ENCODE measurements at places on chromosomes 7 and 10.

GRCh38 chr10:24706479-24707118 is 17.1 kb downstream of the ARHGAP21 start:
- no peak for DNase-seq

- DNase-seq = no peak
Measured at GRCh38 chr10:28971764-28972163, 294.4 kb downstream of the BAMBI start.

DNA sequence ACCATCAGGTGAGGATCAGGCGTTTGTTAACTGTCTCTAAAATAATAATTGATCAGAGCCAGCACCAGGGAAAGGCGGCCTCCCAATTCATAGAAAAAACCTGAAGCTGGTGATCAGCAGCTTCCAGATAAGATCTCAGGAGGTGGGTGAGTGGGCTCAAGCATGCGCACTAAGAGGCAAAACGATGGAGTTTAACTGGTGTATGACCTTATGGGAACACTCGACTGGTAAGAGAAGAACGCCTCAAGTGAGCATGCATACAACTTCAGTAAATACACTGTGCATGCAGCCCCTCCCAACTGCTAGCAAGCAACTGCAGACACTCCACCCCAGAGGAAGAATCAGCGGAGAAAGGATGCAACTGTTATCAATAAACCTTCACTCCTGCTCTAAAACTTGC is 18.1 kb downstream of the RAPGEF5 start:
- no peak for DNase-seq

- DNase-seq = no peak
Measured at GRCh38 chr7:81447351-81447952, 322.4 kb downstream of the HGF start.

DNA sequence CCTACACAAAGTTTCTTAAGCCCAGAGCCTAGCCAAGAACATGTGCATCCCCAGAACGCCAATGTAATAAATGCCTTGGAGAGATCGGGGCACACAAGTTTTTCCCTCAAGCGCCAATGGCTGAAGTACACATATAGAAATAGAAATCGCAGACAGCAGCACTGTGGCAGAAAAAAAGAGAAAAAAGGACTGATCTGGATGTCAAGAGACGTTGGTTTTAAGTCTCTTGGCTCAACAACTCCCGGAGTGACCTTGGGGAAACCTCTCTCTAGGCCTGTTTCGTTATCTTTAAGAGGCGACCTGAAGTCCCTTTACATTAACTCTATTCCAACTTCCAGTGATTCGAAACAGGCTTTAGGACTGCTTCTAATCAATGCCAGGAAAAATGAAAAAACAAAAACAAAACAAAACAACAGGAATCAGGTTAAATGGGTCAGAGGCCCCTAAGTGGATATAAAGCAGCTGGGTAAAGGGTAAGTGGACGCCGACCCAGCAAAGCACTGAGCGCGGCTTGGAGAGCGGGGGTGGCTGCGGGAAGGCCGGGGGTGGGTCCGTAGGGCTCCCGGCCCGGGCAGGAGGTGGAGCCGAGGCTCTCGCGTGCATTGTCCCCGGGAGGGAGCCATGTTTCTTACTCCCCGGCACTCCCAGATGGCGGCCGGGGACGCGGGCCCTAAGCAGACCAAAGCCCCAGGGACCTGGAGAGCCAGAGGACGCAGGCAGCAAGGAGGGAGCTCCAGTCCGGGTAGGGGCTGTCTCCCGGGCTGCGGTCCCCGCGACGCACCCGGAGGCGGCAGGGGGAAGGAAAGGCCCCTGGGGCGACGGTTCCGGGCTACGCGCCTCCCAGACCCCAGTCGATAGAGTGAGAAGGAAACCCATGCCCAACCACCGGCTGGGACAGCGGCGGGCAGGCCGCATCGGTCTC is 757 bp downstream of the EIF3A start:
- DNase-seq = peak; percentile 11

DNA sequence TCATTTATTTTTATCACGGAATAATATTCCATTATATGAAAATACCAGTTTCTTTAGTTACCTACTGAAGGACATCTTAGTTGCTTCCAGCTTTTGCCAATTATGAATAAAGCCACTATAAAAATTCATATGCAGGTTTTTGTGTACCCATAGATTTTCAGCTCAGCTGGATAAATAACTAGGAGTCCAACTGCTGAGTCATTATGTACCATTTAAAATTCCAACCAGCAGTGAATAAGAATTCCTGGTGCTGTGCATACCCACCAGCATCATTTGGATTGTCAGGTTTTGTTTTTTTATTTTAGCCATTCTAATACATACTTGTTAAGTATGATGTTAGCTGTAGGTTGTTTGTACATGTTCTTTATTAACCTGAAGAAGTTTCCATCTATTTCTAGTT is 14.5 kb downstream of the FAM24B start:
- DNase-seq = no peak

- no peak for DNase-seq
Measured at GRCh38 chr7:55054758-55055157, 35.9 kb downstream of the EGFR start.

DNA sequence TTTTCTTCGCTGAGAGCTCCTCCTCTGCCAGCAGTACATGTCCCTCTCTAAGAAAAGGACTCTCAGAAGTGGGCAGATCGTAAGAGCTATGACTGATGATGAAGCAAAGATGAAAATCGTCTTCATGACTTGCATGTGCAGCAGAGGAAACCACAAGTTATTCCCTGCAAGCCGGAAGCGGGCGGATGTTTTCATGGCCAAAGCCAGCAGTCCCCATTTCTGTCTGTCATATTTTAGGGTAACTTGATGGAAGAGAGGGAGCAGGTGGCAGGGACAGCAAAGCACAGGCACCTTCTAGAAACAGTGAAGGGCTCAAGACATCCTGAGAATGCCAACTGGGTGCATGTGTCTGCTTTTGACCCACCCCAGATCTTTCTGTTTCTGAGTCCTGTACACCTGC is 19.9 kb downstream of the KLF6 start:
- no peak for DNase-seq

DNA sequence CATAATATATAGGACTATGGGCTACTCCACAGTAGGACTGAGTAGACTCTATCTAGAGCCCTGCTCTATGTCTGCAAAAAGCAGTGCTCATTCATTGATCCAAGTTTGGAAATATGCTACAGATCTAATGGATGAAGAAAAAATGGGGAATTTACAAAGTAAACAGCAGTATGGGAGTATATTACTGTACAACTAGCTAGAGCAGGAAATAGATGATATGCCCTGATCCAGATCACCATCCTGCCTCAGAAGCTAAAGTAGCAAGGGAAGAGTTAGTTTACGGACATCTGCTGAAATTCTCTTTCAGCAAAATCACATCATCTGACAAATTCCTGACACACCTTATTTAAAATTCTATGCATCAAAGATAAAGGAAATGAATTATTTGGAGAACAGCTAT is 168.2 kb upstream of the SEMA3A start:
- no peak for DNase-seq

GRCh38 chr7:134458341-134458805 is 527 bp downstream of the AKR1B1 start:
- DNase-seq = peak; percentile 16

DNA sequence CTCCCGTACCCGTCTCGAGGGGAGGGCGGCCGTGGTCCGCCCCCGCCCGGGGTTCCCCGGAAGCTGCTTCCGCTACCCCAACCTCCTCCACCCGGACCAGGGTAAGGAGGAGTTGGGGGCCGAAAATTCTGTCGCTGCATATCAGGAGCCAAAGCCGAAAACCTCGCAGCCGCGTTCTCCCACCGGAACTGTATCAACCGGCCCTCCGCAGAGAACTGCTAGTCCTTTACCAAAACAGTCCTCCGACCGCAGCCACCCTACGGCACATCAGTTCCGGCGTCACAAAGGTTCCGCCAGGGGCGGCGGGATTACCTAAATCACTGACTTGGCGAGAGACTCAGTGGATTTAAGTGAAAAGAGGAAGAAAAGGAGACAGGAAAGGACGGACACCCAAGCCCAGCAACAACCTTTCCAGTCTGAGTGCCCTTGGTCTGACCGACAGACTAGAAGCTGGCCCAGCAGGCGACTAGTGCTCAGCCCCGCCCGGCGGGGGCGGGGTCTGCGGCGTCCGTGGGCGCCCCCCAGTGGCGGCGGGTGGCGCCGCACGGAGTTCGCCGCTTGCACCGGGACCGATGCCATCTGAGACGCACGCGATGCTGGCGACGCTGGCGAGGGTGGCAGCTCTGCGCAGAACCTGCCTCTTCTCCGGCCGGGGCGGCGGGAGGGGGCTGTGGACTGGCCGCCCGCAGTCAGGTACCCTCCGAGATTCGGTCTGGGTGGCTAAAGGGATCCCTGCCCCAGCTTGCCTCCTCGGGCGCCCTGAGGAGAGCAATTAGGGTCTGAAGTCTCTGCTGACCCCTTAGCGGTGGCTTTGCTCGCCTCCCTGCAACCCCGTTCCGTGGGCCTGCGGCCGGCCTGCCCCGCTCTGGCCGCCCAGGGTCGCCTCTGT is at the start of the genes MPLKIP and SUGCT:
TSS of gene MPLKIP (minus strand) at position 195 of the 889 bp plus-strand sequence. CDS start at position 140, 55 bp downstream.
TSS of gene SUGCT (plus strand) at position 578 of the 889 bp plus-strand sequence.
- peak; percentile 68 for DNase-seq

- no peak for DNase-seq
Measured at GRCh38 chr10:95377950-95378349, 87.1 kb upstream of the PDLIM1 start.

DNA sequence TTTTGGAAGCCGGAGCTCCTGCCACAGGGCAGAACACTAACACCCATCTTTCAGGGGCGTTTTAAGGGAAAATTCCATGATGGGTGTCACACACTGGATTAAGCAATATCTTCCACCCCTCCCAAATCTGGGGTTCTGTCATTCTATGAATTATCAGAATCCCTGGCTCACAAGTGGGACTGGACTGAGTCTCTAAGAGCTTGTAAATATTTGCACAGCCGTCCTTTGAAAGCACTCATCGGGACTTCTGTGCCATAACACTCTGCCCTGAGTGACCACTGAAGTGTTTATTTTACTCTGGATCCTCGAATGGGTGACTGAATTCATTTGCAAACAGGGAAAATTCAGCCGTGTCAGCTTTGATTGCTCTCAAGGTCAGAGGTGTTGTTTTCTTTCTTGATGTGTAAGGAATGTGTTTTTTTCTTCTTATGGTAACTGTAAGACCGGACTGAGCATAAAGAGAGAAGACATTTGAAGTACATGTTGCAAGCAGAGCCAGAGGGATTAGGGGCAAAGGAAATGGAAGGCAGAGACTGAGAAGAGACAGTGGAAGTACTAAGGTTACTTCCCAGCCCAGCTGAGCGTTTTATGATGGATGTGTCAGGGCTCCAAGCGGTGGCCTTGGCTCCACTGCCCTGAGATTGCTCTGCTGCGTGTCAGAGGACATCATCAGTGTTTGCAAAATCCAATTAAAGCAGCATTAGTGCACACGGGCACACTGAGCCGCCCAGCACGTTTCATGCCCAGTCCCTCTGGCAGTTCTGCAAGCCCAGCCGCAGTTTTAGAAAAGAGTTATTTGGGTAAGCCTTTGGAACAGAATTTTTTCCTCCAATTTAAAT is 17.7 kb upstream of the GTPBP4 start:
- DNase-seq = no peak

DNA sequence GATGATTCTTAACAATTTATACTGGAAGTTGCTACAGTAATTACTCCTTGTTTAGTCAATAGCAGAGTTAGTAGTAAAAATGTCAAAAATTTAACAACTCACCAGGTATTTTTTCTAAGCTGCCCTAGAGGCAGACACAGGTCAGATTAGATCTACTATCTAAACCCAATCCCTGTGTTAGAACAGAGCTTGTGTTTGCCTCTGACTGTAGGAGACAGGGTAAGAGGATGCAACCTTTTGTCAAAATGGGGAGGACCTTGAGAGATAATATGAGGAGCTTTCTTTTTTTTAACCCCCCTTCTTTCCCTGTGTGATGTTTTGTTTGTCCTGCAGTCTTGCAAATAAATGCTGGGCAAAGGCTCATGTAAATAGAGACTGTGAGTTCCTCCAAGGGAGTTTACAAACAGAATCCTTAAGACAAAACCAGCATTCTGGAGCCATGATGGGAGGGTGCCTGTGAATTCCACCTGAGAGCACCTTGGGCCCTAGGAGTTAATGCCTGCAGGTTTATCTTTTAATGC is 353.1 kb downstream of the GATA3 start:
- no peak for DNase-seq
